ENCODE measurements at places on chromosomes 16 and 17.

DNA sequence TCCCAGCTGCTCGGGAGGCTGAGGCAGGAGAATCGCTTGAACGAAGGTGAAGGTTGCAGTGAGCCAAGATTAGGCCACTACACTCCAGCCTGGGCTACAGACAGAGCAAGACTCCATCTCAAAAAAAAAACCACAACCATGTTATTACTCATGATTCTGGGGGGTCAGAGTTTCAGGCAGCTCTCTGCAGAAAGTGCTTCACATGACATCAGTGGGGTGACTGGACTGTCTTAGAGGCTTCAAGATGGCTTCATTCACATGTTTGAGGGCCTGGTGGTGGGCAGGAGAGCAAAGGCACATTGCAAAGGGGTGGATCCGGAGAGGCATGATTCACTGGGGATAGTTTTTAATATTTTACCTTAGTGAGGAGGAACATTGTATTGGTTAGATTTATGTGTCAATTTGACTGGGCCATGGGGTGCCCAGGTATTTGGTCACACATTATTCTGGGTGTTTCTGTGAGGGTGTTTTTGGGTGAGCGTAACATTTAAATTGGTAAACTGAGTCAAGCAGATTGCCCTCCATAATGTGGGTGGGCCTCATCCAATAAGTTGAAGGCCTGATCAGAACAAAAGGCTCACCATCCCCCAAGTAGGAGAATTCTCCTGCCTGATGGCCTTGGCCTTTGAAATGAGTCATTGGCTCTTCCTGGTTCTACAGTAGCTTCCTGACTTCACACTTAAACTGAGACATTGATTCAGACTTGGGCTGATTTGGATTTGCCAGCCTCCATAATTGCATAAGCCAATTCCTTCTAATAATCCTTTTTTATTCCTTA is 109.8 kb downstream of the GOSR1 start:
- H3K36me3 ChIP-seq = no peaks in the 10 kb centered on the region
- H3K27ac ChIP-seq = no peak overlapping the region
- no peaks in the 10 kb centered on the region for H3K4me1 ChIP-seq
- no peak overlapping the region for H3K4me3 ChIP-seq
- no peaks in the 10 kb centered on the region for H3K27me3 ChIP-seq
- DNase-seq = no peak

DNA sequence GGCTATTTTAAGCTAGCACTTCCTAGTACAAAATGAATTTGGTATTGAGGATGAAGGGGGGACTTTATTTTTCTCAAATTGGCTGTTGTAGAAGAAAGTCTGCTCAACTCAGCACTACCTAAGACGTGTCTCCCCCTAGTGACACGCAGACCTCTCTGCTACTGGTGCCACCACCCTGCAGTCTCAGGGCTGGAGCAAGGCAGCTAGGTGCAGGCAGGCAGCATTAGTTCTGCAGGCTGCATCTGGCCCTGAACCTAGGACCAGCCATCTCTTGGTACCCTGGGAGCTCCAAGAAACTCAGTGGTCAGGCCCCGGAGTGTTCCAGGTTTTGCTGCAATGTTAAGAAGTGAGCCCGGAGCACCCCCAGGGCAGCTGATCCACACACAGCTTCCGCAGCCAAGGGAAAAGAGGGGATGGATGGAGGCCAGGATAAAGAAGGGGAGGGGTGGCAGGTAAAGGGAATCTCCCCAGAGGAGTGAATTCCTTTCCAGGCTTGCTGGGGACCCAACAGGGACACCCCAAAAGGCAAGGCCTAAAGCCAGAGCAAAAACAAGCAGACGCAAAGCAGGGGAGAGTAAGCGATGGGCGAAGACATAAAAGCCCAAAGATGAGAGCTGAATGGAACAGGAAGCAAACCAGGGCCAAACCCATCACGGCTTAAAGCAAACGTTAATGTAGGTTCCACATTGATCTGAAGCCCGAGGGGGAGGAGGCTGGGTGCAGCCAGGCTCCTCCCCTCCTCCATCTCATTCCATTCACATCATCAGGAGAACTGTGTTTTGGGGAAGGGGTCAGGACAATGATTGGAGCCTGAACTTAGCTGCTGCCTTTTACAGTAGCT is 200.5 kb downstream of the ZFHX3 start:
- H3K27me3 ChIP-seq = no peaks in the 10 kb centered on the region
- no peaks in the 10 kb centered on the region for H3K36me3 ChIP-seq
- H3K27ac ChIP-seq = no peak overlapping the region
- DNase-seq = no peak
- no peak overlapping the region for H3K4me3 ChIP-seq

DNA sequence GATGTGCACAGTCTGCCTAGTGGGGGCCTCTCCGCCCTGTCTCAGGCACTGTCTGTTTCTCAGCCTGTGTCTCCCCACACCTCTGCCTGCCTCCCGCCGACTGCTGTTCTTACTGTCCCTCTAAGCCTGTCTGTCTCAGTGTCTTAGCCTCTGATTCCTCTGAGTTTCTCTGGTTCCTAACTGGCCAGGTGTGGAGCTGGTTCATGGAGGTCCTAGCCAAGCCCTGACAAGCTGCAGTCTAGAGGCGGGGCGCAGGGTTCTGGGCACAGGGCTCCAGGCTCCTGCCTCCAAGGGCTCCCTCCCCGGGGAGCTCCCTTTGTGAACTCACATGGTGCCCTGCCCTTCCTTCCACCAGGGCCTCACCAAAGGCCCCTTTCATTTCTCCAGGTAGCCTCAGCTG is 19.4 kb downstream of the C17orf100 start:
- no peaks in the 10 kb centered on the region for H3K36me3 ChIP-seq
- H3K4me1 ChIP-seq = no peaks in the 10 kb centered on the region
- no peak overlapping the region for H3K4me3 ChIP-seq
- no peak for DNase-seq

GRCh38 chr17:56478836-56479447 is 114.6 kb upstream of the NOG start:
- no peak for DNase-seq
- no peak overlapping the region for H3K4me3 ChIP-seq
- H3K27ac ChIP-seq = no peak overlapping the region
- H3K4me1 ChIP-seq = no peaks in the 10 kb centered on the region
- H3K36me3 ChIP-seq = no peaks in the 10 kb centered on the region

GRCh38 chr16:19745286-19746010 is 27.4 kb downstream of the IQCK start:
- no peak for DNase-seq
- no peak overlapping the region for H3K4me3 ChIP-seq
- H3K27ac ChIP-seq = no peak overlapping the region

DNA sequence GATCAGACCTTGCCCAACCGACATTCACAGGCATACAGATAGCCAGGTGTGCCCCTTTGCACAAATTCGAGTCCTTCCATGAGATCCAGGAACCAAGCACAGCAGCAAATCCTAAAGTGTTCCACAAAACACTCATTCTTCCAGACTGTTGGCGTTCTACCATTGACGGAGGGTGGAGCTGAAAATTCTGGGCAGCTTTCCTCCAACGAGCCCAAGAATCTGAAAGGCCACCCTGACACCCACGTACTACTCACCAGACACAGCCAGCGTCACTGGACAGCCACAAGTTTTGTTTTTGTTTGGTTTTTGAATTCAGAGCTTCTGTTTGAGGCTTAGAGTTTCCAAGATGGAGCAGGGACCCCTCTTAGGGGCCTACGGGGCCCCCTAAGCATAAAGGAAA is 83.8 kb downstream of the PMP22 start:
- no peak overlapping the region for H3K4me3 ChIP-seq
- H3K4me1 ChIP-seq = peaks cover 10% of the 10 kb centered on the region
- no peaks in the 10 kb centered on the region for H3K36me3 ChIP-seq
- H3K27ac ChIP-seq = no peak overlapping the region
- DNase-seq = no peak
- no peaks in the 10 kb centered on the region for H3K27me3 ChIP-seq

DNA sequence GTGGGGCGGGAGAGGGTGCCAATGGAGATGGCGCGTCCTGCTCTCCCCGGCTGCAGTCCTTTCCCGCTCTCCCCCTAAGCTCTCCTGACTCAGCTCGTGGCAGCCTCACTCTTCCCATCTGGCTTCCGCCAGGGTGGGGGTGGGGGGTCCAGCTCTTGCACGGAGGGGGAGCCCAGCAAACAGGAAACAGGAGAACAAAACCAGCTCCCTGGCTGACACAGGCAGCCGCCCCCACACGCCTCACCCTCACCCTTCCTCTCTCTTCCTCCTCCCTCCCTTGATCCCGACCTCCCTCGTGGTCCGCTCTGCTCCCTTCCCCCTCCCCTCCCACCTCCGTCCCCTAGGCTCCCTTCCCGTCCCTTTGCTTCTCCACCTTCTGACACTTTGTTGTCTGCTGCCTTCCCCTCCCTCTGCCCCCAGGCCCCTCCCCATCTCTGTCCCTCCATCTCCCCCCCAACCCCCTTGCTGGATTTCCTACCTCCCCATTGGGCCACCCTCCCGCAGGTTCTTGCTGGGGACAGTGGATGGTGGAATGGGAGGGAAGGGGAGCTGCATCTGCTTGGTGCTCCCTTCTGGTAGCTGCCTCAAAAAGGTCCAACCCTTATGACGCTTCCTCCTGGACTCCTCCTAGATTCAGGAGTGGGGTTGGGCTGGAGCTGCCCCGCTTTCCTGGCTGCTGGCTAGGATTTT is 23.7 kb downstream of the ARHGAP23 start:
- no peaks in the 10 kb centered on the region for H3K36me3 ChIP-seq
- peaks cover 63% of the 10 kb centered on the region for H3K4me1 ChIP-seq
- peak overlapping the region; percentile 79 for H3K27ac ChIP-seq
- DNase-seq = no peak
- H3K4me3 ChIP-seq = no peak overlapping the region

GRCh38 chr16:70696952-70697593 is 11.2 kb upstream of the MTSS2 start:
- H3K36me3 ChIP-seq = no peaks in the 10 kb centered on the region
- no peaks in the 10 kb centered on the region for H3K27me3 ChIP-seq
- H3K27ac ChIP-seq = peak overlapping the region; percentile 86
- peak; percentile 65 for DNase-seq

GRCh38 chr17:18967916-18968315 is 16.0 kb downstream of the SLC5A10 start:
- no peaks in the 10 kb centered on the region for H3K27me3 ChIP-seq
- H3K27ac ChIP-seq = no peak overlapping the region
- DNase-seq = no peak
- peaks cover 14% of the 10 kb centered on the region for H3K4me1 ChIP-seq
- H3K4me3 ChIP-seq = no peak overlapping the region
- no peaks in the 10 kb centered on the region for H3K36me3 ChIP-seq

- H3K4me1 ChIP-seq = no peaks in the 10 kb centered on the region
- DNase-seq = no peak
- no peak overlapping the region for H3K4me3 ChIP-seq
- H3K36me3 ChIP-seq = no peaks in the 10 kb centered on the region
Observed at GRCh38 chr17:57294101-57294500, 37.8 kb downstream of the MSI2 start.
